ENCODE measurements at places on chromosomes 4 and X. TPM values are rescaled to one million over a fixed set of nuclear protein-coding genes. Genes with fewer than 3 reads are reported as not detected.

Gene CSAG1
- total RNA-seq = not detected

Gene DRP2
- total RNA-seq = 0.14 TPM

Gene HTR2C
- total RNA-seq = not detected

Gene STEEP1
- 15.2 TPM for total RNA-seq

Gene AFF2
- 0.27 TPM for total RNA-seq

Gene CCNB3
- total RNA-seq = 0.71 TPM

Gene COL25A1
- 0.77 TPM for total RNA-seq

Gene IL2
- total RNA-seq = not detected

Gene DGKK
- total RNA-seq = not detected
